Fibroblast of skin of right quadriceps (primary cell): ENCODE measurements at places on chromosomes 7 and 10.

DNA sequence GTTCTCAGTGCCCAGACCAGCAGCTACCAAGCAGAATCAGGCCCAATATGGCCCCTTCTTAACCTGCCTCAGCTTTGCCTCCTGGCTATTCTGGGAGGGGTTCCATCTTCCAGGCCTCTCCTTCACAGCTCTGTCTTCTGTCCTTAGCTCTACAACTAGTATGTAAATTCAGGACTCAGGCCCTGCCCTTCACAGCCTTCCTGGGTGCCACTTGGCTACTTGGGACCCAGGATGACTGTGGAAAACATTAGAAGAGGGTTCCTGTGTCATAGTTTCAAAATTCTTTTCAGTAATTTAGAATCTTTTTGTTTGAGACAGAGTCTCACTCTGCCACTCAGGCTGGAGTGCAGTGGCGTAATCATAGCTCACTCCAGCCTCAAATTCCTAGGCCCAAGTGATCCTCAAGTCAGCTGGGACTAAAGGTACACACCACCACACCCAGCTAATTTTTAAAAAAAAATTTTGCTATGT lies 33.2 kb upstream of the PAPSS2 start:
- DNase-seq: no peak

GRCh38 chr10:15176269-15176668 lies 7.8 kb upstream of the NMT2 start:
- no peak for DNase-seq

DNA sequence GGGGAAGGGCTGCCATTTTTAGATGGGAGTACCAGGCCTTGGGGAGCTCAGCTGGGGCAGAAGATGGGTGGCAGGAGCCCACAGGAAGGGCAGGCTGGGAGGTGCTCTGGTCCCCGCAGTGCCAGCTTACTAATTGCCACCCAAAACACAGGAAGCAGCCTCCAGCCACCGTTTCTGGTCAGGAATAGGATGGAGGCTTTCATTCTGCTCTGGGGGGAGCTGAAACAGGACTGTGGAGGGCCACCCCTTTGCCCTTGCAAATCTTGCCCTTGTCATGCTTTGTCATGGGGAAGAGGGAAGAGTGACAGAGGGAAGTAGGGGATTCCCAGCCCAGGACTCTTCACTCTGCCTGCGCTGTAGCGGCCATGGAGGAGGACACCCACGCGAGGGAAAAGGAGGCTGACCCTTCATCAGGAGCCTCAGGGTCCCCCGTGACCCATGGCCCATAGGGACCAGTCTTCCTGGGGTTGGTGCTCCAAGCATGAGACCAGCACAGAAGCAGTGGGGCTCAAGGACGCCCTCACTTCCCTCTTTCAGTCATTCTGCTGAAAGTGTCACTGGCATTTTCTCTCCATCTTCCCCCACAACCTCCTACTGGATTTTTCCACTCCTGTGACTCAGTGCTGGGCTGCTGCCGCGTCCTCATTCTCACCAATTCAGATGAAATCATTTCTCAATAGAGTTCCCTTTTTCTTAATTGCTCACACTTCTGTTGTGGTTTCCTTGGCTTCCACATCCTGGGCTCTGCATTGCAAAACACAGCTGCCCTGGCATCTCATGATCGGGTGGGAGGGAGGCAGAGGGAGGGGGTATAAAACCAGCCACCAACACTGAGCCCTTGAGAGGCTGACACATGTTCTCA lies 61.9 kb downstream of the MKI67 start:
- peak; percentile 82 for DNase-seq

- no peak for DNase-seq
Measured at GRCh38 chr10:34922138-34922537, 107.0 kb upstream of the PARD3 start.

- no peak for DNase-seq
Measured at GRCh38 chr7:130279906-130280305, 13.1 kb upstream of the CPA4 start.

- DNase-seq: no peak
Measured at GRCh38 chr7:107907-108306, 84.5 kb upstream of the FAM20C start.

- peak; percentile 60 for DNase-seq
Measured at GRCh38 chr10:15585303-15585715, 134.4 kb downstream of the ITGA8 start.

GRCh38 chr10:1567742-1568495 lies 169.4 kb downstream of the ADARB2 start:
- DNase-seq: no peak

DNA sequence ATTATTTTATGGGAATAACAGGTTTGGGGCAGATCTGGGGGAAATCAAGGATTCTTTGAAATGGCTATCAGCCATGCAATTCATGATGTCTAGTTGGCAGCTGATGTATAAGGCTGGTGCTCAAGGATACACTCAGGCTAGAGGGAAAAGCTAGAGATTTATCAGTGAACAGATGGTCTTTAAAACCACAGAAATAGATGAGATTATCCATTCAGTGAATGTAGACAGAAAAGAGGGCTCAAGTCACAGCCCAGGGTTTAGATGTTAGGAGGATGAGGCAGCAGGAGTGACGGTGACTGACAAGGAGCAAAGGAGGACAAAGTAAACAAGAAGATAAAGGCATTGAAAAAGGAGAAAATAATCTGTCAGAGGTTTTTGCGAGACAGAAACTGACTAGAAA lies 238.7 kb downstream of the CDK14 start:
- DNase-seq: peak; percentile 20

DNA sequence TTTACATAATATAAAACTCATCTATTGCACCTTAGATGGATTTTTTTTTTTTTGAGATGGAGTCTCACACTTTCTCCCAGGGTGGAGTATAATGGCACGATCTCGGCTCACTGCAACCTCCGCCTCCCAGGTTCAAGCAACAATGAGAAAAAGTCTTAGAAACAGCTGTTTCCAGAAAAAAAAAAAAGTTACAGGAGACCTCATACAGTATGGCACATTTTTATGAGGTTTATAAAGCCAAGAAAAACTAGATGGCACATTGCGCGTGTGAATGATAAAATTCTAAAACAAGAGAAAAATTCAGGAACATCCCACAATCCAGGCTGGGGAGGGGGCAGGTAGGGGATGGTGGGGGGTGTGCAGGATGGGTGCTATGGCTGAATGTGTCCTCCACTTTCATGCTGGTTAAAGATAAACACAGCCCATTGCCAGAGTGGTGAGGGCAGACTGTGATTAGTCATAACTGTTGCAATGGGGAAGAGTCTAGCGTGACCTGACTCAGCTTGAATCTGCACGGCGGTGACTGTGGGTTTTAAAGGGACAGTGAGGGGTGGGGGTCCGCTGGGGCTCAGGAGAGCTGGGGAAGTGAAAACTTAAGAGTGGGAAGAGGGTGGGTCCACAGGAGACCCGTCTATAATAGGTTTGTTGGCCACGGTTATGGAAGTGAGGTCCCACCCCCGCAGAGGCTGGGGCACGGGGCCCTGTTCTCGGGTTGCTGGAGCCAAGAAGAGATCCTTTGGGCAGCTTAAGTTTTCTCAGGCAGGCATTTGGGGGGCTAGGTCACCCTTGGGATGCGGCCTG lies 11.9 kb upstream of the LRRC27 start:
- peak; percentile 86 for DNase-seq

DNA sequence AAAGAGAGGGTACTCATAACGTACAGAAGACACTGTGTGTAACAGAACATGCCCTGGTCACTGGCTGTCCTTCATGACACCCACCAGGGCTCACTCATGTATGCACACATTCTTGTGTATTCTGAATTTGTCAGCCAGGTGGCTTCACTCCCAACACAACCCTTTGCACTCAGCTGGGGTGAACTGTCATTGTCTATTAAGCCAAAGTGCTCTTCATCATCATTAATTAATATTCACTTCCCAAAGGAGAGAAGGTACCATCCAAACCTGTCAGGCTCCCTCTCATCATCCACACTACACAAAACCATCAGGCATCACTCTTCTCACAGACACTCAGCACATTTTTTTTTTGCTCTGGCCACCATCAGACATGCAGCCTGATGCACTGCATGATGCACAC lies 469.8 kb downstream of the SORCS1 start:
- no peak for DNase-seq

- DNase-seq: no peak
Measured at GRCh38 chr7:26480156-26480555, 188.5 kb downstream of the SNX10 start.

- DNase-seq: peak; percentile 56
Measured at GRCh38 chr7:44794331-44794730, 2.1 kb upstream of the PPIA start.

- peak; percentile 67 for DNase-seq
Measured at GRCh38 chr7:46317256-46317655, 396.2 kb upstream of the IGFBP3 start.

DNA sequence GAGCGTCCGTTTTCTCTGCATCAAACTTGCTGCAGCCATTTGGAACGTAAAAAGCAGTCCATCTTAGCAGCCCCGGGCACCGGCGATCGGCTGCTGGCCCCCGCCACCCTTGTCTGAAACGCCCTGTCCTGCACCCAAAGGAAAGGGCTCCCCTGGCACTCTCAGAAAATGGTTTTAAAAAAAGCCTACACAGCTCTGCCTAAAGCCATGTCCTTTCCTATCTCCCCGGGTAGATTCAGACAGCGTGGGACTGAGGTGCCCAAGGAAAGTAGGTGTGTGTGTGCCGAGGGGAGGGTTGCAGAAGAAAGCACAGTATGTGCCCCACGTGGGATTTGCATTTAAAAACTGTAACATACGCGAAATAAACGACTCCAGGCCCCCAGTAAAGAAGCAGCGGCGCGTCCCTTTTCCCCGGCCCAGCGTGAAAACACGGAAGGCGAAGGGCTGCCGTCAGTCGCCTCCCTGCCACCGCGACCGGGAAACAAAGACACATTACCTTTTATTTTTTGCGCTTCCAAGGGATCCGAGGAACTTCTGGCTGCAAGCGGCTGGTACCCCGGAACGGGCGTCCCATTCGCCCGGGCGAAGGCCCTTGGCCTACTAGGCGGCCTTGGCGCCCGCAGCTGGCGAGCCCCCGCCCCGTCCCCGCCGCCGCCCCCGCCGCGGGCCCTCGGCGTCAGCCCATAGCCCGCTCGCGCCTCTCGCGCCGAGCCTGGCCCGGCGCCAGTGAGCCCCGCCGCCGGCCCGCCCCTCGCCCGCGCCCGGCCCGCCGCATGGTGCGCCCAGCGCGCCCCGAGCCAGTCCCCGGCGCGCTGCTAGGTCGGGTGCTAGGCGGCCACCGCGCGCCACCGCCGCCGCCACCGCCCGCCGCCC lies 304.6 kb downstream of the PRPF18 start:
- peak; percentile 31 for DNase-seq

DNA sequence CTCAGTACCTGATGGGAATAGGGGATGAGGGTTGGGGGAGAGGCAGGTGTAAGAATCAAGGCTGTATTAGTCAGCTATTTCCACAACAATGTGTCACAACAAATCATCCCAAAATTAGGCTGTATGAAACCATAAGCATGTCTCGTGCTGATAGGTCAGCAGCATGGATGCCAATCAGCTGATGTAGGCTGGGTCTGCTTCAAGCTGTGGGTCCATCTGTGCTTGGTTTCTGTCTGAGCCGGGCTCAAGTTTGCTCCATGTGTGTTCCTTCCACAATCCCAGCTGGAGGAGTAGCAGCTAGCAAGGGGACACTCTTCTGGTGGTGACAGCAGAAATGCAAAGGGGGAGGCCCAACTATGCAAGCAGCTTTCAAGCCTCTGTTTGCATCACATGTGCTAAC lies 97.9 kb upstream of the ZNF746 start:
- no peak for DNase-seq

DNA sequence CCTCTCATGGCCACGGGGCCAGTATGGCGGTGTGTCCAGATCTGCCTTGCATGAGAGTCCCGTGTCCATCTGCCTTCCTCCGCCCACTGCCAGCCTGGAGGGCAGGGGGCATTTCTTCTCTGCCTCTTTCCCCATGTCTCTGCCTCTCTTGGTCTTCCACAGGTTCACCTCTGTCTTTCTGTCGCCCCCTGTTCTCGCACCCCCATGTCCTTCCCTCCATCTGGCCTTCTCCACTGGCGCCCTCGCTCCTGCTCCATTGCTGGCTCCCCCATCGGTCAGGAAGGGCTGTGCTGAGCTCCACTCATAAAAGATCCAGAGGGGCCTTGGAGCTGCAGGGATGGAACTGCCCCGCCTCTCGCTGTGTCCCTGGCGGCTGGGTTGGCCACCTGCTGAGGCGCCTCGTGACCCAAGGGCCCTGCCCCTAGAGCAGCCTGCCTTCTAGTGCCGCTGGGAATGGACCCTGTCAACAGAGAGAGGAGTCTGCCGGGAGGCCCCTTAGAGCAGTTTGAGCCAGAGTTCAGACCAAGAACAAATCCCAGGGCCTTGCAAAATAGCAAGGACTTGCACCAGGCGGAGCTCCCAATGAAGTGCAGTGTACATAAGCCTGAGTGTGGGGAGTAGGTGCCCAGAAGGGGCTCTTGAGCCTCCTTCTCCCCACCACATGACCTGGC lies 42.0 kb downstream of the GOLGA7B start:
- DNase-seq: no peak

- DNase-seq: no peak
Measured at GRCh38 chr7:157028199-157028903, 17.9 kb upstream of the MNX1 start.

GRCh38 chr10:75876710-75877109 lies 445.3 kb downstream of the LRMDA start:
- DNase-seq: no peak

- no peak for DNase-seq
Measured at GRCh38 chr7:76054123-76055120, 6.5 kb downstream of the MDH2 start.

- DNase-seq: no peak
Measured at GRCh38 chr7:40723829-40724228, 589.0 kb downstream of the SUGCT start.

GRCh38 chr7:100141555-100141949 lies 7.2 kb upstream of the LAMTOR4 start:
- no peak for DNase-seq

GRCh38 chr10:100793055-100793454 lies 47.7 kb downstream of the PAX2 start:
- no peak for DNase-seq

DNA sequence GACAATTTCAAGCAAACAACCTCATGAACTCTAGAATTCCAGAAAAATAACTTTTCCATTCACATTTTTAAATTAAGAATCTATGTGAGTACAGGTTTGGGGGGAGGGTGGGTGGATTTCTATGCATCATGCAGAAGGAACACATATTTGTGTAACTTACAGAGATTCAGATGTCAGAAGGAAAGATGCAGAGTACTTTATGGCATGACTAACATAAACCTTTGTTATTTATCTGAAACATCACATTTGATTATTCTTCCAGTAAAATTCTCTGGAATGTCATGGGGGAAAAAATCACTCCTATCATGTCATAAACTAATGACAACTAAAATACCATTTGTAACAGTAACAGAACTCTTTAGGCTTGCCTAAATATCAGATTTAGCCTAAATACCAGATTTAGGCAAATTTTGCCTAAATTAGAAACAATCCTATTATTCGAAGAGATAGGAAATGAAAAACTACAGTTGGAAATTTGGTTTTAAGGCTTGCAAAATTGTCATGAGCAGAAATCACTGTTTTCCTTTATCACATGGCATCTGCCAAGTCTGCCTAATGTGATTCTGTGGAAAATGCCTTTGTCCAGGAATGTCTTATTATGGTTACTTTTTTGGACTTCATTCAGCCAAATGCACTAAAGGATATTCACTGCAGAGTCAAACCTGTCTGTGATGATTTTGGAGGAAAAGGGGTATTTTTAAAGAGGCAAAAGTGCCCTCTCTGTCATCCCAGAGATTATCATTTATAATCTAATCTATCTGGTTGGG lies 527.7 kb upstream of the CELF2 start:
- peak; percentile 88 for DNase-seq

GRCh38 chr7:27860800-27861199 lies 120.8 kb downstream of the TAX1BP1 start:
- no peak for DNase-seq

GRCh38 chr7:128830231-128831177 lies at the start of gene FLNC:
Gene FLNC (plus strand): TSS chr7:128830406. CDS start chr7:128830638, 232 bp downstream.
- peak; percentile 78 for DNase-seq
